Activated CD8-positive, alpha-beta T cell treated with anti-CD3 and anti-CD28 coated beads for 36 hours (primary cell): ENCODE measurements at places on chromosomes 7 and 10.

DNA sequence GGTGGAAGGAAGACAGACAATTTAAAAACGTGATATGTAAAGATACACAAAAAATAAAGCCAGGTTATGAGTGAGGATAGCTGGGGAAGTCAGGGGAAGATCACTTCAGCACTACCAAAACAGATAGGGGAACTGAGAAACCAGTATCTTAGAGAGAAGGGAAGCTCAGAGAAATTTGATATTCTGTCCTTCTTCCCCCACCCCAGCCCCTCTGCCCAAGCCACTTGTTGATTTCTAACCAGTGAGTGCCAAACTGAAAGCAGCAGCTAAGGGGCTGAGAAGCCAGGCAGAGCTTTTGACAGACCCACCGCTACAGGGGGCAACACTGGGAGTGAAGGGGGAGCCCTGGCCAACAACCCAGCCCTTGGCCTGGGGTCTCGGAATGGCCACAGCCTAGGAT is 9.1 kb upstream of the SLC29A3 start:
- DNase-seq: no peak

DNA sequence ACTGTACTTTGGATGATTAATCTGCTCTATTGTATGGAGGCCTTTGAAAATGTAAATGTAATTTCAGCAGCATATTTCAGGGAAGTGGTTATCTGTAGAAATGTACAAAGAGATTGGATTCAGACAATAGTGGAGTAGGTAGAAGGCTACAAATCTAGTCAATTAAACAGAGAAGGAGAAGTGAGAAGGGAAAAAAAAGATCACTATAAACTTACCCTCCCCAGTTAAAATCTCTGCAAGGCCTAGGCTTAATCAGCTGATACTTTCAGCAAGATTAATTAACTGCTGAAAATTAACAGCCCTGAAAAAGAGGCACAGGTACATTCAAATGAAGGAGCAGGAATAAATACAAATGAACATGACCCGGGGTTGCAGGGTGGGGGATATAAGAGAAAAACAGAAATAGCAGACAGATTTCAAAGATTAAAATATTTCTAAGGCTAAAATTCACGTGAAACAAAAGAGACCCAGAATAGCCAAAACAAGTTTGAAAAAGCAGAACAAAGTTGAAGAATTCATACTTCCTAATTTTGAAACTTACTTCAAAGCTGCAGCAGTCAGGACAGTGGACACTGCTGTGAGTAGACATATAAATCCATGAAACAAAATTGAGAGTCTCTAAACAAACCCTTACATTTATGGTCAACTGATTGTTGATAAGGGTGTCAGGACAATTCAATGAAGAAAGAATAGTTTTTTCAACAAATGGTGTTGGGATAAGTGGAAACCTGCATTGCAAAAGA is 96.0 kb downstream of the NRCAM start:
- no peak for DNase-seq

DNA sequence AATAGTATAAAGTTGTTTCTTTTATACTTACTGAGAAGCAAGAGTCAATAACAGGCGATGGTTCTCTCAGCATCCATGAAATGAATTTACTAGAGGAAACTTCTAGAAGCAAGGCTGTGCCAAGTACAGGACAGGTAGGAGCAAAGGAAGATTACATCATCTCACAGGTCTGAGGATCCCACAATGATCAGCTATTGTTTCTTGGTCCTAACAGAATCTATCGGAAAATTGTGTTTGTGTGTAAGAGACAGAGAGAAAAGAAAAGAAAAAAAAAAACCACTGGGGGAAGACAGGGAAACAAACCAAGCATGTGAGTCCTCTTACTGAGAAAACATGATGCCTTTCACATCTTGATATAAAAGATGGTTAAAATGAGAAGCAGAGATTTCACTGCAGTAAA is 535.0 kb upstream of the NRP1 start:
- no peak for DNase-seq

DNA sequence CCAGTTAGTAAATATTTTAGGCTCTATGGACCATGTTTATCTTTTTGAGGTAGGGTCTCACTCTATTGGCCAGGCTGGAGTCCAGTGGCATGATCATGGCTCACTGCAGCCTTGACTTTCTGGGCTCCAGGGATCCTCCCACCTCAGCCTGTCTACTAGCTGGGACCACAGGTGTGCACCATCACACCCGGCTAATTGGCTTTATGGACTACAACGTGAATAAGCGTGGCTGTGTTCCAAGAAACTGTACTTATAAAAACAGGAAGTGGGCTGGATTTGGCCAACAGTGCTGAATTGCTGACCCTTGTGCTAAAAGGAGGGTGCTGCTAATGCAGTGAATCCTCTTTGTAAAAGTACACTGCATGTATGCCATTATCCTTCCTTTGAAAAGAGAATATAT is 111.7 kb upstream of the CDK13 start:
- no peak for DNase-seq

DNA sequence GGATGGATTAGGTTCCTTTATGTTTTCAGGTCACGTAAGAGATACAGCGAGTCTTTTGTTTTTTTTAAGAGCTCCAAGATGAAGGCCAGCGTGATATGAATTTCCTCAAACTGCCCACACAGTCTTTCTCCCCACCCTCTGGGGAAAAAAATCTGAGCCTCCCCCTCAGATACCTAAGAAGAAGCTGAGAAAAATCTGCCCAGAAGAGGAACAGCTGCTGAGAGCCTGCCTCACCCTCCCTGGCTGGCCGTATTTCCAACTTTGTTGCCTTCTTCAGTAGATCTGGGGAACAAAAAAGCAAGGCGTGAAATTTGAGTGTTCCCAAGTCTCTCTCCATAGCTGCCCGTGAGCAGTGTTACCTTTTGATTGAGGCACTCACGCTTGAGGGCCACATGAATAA is 208.1 kb downstream of the KIAA1217 start:
- no peak for DNase-seq

DNA sequence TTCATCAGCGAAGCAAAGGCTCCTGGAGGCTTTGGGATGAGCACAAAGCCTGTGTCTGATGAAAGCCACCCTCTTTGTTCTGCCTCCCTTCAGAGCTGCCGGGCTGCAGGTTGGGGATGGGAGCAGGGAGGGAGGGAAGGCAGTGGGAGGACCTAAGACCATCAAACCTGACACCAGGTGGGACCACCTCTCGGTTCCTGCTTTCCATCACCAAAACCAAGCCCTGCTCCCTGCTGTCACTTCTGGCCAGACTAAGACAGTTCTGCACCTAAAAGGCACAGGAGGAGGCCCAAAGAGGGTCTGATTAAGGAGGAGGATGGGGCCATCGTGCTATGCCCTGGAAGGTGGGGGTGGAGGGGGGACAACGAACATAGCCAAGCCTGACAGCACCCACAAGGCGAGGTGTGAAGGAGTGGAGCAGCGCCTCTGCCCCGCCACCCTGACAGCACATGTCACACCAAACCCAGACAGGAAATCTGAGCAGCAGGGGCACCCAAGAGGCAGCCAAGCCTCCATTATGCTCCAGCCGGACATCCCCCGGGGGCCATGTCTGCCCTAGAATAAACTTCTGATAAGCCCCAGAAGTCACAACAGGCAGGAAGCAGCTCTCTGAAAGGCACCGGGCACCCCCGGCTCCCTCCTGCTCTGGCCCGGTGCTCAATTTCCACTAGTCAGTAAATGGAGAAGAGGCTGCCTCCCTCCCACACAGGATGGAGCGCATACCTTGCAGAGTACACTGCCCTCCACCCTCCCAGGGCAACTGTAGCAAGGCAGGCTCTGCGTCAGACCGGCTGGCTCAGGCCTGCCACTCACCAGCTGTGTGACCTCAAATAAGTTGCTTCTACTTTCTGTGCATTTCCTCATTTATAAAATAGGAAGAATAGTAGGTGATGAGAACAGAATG is 48.9 kb downstream of the DLG5 start:
- peak; percentile 65 for DNase-seq

GRCh38 chr10:36577126-36577525 is 548.3 kb upstream of the ANKRD30A start:
- DNase-seq: no peak

- DNase-seq: no peak
These were observed 129.8 kb upstream of the TNRC18 start for GRCh38 chr7:5553298-5553877.

GRCh38 chr10:121788115-121788514 is 139.7 kb downstream of the ATE1 start:
- DNase-seq: no peak
